Activated naive CD4-positive, alpha-beta T cell treated with Interleukin-2 at 50 U/mL for 16 hours (primary cell): ENCODE measurements at places on chromosomes 3 and 15.

DNA sequence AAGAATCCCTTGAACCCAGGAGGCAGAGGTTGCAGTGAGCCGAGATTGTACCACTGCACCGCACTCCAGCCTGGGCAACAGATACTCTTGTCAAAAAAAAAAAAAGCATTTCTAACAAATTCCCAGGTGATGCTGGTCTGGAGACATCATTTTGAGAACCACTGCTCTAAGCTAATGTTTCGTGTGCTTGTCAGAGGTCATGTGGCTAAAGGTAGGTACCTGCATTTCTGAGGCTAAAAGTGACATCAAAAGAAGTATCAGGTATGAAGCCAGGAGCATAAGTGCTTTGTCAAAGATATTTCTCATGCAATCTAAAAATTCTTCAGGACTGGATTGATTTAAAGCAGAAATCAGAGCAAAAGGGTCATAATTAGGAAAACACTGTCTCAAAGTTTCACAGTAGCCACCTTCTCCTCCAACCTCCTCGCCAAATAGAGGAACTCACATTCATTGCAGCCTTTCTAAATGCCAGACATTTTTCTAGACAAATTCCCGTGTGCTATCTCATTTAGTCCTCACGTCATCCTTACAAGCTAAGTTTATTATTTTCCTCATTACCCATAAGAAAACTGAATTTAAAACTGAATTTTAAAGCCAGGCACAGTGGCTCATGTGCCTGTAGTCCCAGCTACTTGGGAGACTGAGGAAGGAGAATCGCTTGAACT lies 25.7 kb upstream of the GSK3B start:
- no peak for DNase-seq

- no peak for DNase-seq
Observed at GRCh38 chr15:66994927-66995656, 70.3 kb upstream of the SMAD3 start.

DNA sequence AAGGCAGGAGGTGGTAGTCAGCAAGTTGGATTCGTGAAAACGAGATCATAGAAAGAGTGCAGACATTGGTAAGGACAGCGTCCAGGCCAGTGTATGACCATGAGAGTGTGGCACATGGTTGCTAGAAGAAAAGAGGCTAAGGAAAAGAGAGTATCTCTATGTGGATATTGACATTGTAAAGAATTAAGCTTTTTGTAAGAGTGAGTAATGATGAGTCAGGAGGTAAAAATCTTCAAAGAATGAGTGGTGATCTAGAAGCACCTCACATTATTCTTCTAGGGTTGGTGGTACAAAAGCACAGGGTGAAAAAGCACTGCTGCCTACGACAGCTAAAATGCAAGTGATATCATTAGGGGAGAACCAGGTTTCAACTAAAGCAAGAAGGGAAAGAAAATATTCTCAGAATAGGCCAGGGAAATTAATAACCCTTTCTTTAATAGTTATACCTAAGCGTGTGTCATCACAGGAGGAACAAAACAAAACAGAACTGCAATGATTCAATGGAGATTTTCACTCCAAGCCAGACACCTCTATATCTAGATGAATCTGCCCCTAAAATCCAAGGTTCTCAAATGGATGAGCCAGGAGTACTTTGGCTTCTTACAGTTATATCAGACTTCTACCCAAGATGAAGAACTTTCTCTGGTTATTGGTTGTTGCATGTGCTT lies 884.7 kb downstream of the NAALADL2 start:
- DNase-seq, result no peak

DNA sequence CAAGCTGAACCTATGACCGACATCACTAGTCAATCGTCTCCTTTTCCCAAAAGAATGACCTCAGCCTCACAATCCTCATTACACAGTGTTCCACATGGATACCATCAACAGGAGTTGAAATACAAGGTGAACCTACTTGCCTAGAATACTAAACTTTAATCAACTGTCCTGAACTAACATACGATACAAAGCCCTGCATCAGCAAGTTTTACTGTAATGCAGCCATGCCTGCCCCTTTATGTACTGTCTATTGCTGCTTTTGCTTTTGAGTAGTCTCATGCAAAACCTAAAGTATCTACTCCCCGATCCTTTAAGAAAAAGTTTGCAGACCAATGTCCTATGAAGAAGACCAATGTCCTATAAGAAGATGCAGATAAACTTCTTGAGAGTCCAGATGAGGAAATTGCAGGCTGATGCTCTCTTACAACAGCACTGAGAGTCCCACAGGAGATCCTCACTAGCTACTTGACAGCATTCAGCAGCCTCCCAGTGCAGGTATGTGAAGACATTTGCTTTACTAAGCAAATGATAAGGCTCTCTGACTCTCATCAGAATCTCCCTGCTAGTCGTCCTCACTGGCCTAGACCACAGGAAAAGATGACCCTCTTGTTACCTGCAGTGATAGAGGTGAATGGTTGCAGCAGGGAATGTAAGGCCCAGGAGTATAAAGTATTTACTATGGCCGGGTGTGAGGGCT lies 23.6 kb downstream of the SUCLG2 start:
- DNase-seq, result no peak

DNA sequence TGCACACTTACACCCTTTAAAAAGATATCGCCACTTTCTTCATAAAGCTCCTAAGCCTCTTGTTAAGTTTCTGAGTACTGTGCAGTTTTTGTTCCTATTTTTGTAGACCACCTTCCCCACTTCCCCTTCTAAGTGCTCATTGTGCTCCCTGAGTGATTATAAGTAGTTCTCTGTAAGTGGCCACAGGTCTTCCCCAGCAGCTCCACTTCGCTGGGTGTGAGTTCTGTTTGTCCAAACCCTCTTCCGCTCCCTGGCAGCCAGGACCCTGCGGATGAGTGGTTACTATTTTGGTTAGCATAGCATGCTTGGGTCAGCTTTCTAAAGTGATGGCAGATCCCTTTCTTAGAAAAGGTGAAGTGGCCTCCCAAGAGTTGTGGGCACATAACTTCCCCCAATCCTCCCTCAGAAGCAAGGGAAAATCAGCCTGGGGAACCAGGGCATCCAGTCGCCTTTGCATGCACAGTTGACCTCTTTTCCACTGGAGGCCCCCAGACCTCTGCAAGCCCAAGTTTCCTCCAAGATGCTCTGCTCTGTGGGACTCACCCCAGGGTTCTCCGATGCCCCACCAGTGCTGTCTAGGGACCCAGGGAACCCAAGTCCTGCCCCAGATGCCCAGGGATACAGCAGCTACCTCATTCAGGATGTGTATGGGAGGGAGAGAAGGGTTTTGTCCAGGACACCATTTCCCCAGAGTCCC lies 69.6 kb downstream of the ATP10A start:
- no peak for DNase-seq

DNA sequence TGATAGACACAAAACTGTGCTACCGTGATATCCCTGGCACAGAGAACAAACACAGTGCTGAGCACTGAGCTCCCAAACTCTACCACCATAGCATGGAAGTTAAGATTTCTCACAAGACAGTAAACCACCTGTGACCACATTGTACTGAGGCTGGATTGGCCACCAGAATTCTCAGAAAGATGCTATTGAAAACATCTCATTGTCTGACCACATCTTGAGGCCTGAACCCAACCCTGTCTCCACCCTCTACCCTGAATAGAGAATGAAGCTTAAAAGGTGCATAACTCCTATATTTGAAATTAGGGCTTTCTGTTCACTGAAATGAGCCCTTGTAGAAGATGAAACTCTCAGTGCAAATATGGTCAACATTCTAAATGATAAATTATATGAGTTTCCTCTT lies 281.3 kb upstream of the NPAP1 start:
- DNase-seq, result no peak

- DNase-seq, result no peak
Observed at GRCh38 chr3:65619451-65619881, 419.3 kb downstream of the MAGI1 start.

DNA sequence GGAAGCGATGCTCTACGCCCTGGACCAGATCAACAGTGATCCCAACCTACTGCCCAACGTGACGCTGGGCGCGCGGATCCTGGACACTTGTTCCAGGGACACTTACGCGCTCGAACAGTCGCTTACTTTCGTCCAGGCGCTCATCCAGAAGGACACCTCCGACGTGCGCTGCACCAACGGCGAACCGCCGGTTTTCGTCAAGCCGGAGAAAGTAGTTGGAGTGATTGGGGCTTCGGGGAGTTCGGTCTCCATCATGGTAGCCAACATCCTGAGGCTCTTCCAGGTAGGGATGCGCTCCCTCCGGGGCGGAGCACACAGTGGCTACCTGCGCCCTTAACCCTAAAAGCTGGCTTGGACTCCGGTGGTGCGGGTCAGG lies 698 bp downstream of the GRM7 start:
- DNase-seq, result no peak

DNA sequence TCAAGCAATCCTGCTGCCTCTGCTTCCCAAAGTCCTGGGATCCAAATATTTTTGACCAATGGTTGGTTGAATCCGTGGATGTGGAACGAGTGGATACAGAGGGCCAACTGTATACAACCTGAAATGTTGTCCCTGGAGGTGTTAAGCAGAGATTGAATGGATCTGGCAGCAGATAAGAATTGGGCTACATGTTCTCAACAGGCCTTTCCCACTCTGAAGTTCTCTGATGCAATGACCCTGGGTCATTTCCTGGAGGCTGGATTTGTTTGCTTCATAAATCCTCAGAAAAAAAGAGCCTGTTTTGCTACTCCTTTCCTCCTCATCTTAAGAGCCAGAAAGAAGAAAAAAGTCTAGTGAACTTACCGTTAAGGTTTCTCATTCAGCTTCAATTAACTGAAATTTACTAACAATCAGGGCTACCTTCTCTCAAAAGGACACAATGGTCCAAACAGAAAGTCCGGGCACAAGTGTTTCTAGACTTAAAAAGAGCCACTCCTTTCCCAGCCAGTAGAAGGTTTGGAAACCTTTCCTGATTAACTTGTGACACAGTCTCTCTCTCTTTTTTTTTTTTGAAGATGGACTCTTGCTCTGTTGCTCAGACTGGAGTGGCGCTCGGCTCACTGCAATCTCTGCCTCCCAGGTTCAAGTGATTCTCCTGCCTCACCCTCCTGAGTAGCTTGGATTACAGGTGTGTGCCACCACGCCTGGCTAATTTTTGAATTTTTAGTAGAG lies 6.5 kb downstream of the ARHGEF3 start:
- DNase-seq, result no peak

GRCh38 chr3:20405744-20406143 lies 219.7 kb upstream of the SGO1 start:
- DNase-seq, result no peak

DNA sequence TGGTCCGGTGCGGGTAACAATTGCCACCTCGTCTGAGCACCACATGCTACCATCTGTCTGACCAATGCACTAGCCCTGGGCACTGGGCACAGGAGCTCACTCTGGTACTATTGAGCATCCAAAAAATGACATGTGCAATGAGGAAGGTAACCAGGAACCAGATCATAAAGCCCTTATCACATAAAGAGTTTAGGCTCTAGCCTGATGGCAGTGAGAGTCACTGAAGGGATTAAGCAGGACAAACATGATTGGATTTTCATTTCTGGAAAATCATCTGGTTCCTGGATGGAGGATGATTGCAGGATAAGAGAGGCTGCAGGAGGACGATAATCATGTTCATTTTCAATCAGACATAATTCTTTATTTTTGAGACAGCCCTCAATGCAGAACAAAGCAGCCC lies 12.4 kb downstream of the NDUFB4 start:
- DNase-seq, result no peak

- DNase-seq, result no peak
Observed at GRCh38 chr3:44511238-44511566, 33.7 kb upstream of the ZNF445 start.

GRCh38 chr15:79724804-79725203 lies 172.0 kb downstream of the MTHFS start:
- no peak for DNase-seq

GRCh38 chr3:121072133-121072532 lies 164.1 kb downstream of the STXBP5L start:
- no peak for DNase-seq

- no peak for DNase-seq
Observed at GRCh38 chr3:180875124-180875698, 37.3 kb upstream of the FXR1 start.

DNA sequence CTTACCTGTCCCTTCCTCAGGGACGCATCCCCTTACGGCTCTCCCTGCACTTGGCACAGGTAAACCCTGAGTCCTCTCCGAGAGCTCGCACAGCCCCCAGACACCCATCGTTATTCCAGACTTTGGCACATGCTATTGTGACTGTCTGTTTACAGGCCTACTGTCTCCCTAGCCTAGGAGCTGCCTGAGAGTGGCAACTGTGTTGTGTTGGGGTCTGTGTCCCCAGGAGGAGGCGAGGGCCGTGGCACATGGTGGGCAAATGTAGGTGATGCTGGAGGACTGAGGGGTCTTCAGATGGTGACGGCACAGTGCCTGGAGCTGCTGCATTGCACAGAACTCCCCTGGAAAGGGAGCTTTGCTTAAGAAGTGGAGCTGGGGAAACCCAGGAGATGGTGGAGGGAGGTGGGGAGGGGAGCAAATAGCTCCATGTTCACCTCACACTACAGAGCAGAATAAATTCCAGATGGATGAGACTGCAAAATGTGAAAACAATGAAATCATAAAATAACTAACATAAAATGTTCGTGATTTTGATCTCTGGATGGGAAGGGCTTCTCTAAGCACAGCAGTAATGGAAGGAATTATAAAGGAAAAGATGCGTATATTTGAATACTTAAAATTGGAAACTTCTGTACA lies 96.5 kb downstream of the SMAD6 start:
- DNase-seq, result no peak

- no peak for DNase-seq
Observed at GRCh38 chr3:47073685-47074084, 90.2 kb downstream of the SETD2 start.

GRCh38 chr3:114519415-114519814 lies 225.6 kb downstream of the TIGIT start:
- no peak for DNase-seq

DNA sequence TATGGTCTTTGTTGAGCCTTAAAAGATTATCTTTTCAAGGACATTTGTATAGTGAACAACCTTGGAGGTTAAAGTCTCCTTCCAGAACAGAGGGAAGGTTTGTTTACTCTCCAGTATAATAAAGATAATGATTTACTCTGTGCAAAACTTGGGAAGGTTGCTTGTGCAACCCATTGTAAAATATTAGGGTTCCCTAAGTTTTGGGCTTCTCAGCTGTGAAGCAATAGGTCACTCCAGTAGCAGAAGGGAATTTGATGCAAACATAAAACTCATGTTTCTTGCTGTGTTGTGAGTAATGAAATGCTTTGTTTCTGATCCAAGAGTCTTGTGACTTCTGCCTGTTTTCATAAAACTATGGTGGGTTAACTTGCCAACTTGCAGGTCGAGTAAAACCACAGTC lies 177.5 kb downstream of the SUCNR1 start:
- no peak for DNase-seq

GRCh38 chr3:52093756-52094545 lies 37.6 kb upstream of the DUSP7 start:
- DNase-seq, result no peak

DNA sequence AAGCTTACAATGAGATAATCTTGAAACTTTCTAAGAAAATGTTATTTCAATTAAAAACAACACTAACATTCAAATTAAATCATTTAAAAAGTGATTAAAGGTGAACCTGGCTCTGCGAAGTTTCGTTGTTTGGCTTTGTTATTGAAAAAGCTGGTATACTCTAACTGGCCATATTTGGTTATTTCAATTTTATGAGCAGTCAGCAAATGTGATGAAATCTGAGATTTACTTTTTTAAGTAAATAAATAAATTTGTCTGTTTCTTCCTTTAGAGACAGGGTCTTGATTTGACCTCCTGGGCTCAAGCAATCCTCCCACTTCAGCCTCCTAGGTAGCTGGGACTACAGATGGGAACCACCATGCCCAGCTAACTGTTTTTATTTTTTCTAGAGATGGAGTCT lies 38.0 kb downstream of the CDV3 start:
- DNase-seq, result no peak
